ENCODE measurements at places on chromosomes 1 and 21. TPM values are rescaled to one million over a fixed set of nuclear protein-coding genes. Genes with fewer than 3 reads are reported as not detected.
A peak's percentile ranks its signal among the peaks of the same experiment; 100 is the strongest.

Gene FAAP20
- total RNA-seq, result 36.3 TPM

Gene DISP3
- 0.86 TPM for total RNA-seq

Gene C1orf185
- total RNA-seq, result not detected

Gene PPIH
- 58.6 TPM for total RNA-seq

Gene RPS6KA1
- 28.1 TPM for total RNA-seq

Gene CD84
- total RNA-seq, result not detected

GRCh38 chr1:94597701-94598100, 56.1 kb upstream of the F3 start:
- H3K4me1 ChIP-seq, result peaks cover 57% of the 10 kb centered on the region
- no peaks in the 10 kb centered on the region for H3K27me3 ChIP-seq
- no peak overlapping the region for H3K27ac ChIP-seq
- H3K4me3 ChIP-seq, result no peak overlapping the region
- DNase-seq, result no peak

DNA sequence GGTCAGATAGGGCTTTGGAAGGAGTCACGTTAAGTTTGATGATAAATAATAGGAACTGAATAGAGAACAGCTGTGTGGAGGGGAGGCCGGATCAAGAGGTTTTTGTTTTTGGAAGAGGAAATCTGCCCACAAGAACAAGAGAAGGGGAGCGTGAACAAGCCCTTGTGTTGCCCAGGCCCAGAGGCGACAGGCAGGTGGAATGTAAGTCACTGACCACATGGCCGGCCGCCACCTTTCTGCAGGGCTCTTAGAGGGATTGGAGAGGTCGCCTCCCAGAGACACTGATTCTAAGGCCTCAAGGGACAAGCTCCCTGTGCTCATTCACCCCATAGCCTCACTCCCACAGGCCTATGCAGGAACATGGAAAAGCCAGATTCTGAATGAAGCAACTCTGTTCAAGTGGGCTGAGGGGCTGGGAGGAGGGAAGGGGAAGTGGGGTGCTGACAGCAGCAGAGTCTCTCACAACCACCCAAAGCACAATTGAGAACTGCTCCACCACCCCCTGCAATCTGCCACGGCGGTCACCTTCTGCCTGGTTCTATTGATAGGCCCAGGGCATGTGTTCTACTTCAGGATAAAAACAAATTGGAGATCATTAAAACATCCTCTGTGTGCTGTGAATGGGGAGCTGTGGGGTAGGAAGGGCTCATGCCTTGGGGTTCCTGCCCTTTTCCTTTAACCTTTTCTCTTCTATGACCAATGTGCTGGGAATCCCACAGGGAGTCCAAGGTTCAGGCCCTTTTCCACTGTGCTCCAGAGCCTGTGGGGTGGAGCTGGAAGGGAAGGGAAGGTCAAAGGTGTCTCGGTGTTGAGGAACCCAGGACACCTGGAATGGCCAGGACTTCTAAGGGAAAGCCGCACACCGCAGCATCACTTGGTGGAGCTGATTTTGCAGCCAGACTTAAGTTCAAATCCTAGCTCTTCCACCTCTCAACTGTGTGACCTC, 63.3 kb upstream of the PARP1 start:
- H3K36me3 ChIP-seq, result no peaks in the 10 kb centered on the region
- peaks cover 98% of the 10 kb centered on the region for H3K27me3 ChIP-seq
- H3K4me3 ChIP-seq, result no peak overlapping the region
- no peak overlapping the region for H3K27ac ChIP-seq
- H3K4me1 ChIP-seq, result no peaks in the 10 kb centered on the region

GRCh38 chr1:56139836-56140235, 439.5 kb downstream of the PLPP3 start:
- no peaks in the 10 kb centered on the region for H3K27me3 ChIP-seq
- H3K4me3 ChIP-seq, result no peak overlapping the region
- no peak overlapping the region for H3K27ac ChIP-seq
- H3K4me1 ChIP-seq, result no peaks in the 10 kb centered on the region

- no peak overlapping the region for H3K27ac ChIP-seq
- DNase-seq, result no peak
- H3K4me1 ChIP-seq, result peaks cover 26% of the 10 kb centered on the region
- no peaks in the 10 kb centered on the region for H3K27me3 ChIP-seq
- no peak overlapping the region for H3K4me3 ChIP-seq
These were observed 98.5 kb downstream of the RERE start for GRCh38 chr1:8718850-8719361.

DNA sequence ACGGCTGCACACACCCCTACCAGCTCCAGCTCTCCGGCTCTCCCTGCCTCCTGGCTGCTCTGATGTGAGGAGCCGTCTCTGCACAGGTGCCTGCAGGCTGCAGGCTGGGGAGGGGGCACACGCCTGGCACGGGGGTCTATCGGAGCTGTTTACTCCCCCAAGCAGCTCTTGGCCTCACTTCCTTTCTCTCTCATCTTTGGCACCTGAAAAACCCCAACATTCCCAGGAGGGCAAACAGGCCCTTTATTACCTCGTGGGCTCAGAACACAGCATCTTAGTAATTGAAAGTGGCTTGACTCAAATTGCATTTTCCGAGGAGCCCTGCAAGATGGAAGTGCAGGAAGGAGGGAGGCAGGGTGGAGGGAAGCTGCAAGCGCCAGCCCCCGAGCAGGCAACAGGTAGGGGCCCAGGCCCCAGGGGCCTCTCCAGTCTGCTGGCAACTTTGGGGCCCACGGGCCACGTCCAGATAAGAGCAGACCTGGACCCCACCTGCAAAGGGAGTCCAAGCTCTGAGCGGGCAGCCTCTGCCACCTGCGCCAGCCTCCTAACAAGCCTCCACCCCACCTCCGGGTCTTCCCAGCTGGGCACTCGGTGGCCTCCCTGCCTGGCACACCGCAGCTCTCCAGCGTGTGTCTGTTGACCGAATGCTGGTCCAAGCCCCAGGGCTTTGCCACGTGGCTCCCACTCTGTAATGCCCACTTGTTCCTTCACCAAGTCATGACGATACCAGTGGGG, 263.6 kb upstream of the VAMP3 start:
- H3K27me3 ChIP-seq, result peaks cover 10% of the 10 kb centered on the region
- no peak overlapping the region for H3K27ac ChIP-seq
- H3K36me3 ChIP-seq, result no peaks in the 10 kb centered on the region
- H3K4me1 ChIP-seq, result no peaks in the 10 kb centered on the region

- peaks cover 100% of the 10 kb centered on the region for H3K27me3 ChIP-seq
- H3K4me3 ChIP-seq, result no peak overlapping the region
- DNase-seq, result no peak
- H3K27ac ChIP-seq, result no peak overlapping the region
- no peaks in the 10 kb centered on the region for H3K36me3 ChIP-seq
These were observed 615.2 kb downstream of the MATN1 start for GRCh38 chr1:30108186-30108585.

- no peaks in the 10 kb centered on the region for H3K36me3 ChIP-seq
- H3K4me3 ChIP-seq, result no peak overlapping the region
- H3K27me3 ChIP-seq, result no peaks in the 10 kb centered on the region
- no peak overlapping the region for H3K27ac ChIP-seq
- H3K4me1 ChIP-seq, result peaks cover 14% of the 10 kb centered on the region
These were observed 332.1 kb downstream of the PTPRC start for GRCh38 chr1:198970916-198971315.

DNA sequence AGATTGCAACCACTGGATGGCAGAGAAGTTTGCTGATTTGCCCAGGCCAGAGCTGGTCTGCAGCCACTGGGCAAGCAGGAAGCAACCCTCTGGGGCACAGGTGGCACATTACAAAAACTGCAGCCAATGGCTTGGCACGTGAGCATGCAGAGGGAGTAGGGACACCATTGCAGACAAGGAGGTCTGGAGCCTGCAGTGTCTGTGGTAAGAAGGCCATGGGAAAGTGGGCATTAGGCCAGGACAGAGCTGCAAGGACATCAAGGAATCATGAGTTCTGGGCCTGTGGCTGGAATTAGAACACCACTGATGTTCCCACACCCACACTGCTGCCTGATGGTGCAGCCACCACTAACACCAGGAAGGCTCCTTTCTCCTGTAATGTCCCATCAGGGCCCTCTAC, 113.0 kb downstream of the TSEN15 start:
- no peak overlapping the region for H3K4me3 ChIP-seq
- H3K27ac ChIP-seq, result no peak overlapping the region
- no peaks in the 10 kb centered on the region for H3K36me3 ChIP-seq

GRCh38 chr1:247077876-247078257, 744 bp downstream of the ZNF670 start:
- peaks cover 10% of the 10 kb centered on the region for H3K4me1 ChIP-seq
- peaks cover 27% of the 10 kb centered on the region for H3K36me3 ChIP-seq
- no peak for DNase-seq
- no peaks in the 10 kb centered on the region for H3K27me3 ChIP-seq

- H3K4me1 ChIP-seq, result peaks cover 13% of the 10 kb centered on the region
- no peak for DNase-seq
- peaks cover 22% of the 10 kb centered on the region for H3K27me3 ChIP-seq
- H3K36me3 ChIP-seq, result no peaks in the 10 kb centered on the region
- no peak overlapping the region for H3K4me3 ChIP-seq
- no peak overlapping the region for H3K27ac ChIP-seq
These were observed 9.3 kb downstream of the FAM151A start for GRCh38 chr1:54614024-54614423.

- H3K4me1 ChIP-seq, result no peaks in the 10 kb centered on the region
- H3K4me3 ChIP-seq, result no peak overlapping the region
- no peak for DNase-seq
- H3K27me3 ChIP-seq, result peaks cover 48% of the 10 kb centered on the region
- no peaks in the 10 kb centered on the region for H3K36me3 ChIP-seq
- no peak overlapping the region for H3K27ac ChIP-seq
These were observed 93.1 kb downstream of the VAV3 start for GRCh38 chr1:107871687-107872395.

DNA sequence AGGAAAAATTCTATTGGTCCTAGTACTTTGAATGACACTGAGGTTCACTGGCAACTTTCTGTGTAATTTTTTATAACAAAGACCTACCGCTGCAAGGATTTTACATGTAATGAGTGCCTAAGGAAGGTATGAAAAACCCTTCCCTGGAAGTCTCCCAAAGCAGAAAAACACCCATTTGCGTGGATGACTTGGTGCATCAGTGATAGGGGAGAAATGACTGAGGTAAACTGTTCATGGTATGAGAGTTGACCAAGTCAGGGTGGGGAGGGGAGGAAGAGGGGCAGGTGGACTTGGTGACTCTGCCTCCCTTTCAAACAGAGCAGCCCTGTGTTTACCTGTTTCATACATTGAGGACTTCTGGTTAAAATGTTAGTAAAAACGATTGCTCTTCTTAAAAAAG, 78.8 kb upstream of the IPO9 start:
- no peaks in the 10 kb centered on the region for H3K36me3 ChIP-seq
- no peak for DNase-seq
- H3K27ac ChIP-seq, result no peak overlapping the region
- H3K4me1 ChIP-seq, result peaks cover 15% of the 10 kb centered on the region
- no peak overlapping the region for H3K4me3 ChIP-seq

GRCh38 chr1:64243757-64244080, 40.3 kb downstream of the UBE2U start:
- H3K4me1 ChIP-seq, result peaks cover 20% of the 10 kb centered on the region
- peak overlapping the region; percentile 18 for H3K27ac ChIP-seq
- no peak for DNase-seq

DNA sequence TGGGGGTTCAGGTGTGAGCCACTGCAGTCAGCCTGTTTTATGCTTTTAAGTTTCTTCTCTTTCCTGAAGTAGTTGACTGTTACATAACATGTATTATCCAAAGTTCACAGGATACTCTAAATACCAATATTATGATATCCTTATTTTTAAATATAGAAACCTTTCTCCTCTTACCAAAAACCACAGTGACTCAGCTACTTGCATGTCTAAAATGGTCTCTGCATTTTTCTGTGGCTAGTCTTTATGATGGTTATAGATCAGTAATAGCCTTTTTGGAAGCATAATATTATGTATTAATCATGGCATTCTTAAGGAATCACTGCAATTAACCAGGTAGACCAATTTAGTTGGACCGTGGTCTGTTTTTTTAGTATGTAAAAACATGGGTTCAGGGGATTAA, 210.8 kb upstream of the CACYBP start:
- H3K4me1 ChIP-seq, result peaks cover 19% of the 10 kb centered on the region
- H3K4me3 ChIP-seq, result no peak overlapping the region
- no peaks in the 10 kb centered on the region for H3K36me3 ChIP-seq
- peak overlapping the region; percentile 16 for H3K27ac ChIP-seq
- no peak for DNase-seq

DNA sequence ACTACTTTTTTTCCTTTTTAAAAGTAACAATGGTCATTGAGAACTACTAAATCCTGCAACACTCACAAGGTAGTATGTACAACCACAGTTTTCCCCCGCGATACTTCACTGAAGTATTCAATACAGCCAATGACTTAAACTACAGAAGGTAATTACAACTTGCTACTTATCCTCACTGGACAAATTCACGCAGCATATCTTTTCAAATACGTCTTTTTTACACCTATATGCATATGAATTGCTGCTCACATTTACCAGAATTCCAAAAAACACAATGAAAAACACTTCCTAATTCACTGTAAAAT, 12.4 kb downstream of the NRIP1 start:
- H3K36me3 ChIP-seq, result peaks cover 39% of the 10 kb centered on the region
- no peak for DNase-seq
- peaks cover 56% of the 10 kb centered on the region for H3K4me1 ChIP-seq
- no peaks in the 10 kb centered on the region for H3K27me3 ChIP-seq
- peak overlapping the region; percentile 75 for H3K4me3 ChIP-seq

Data from Calu3 (cell line).